T-helper 1 cell (primary cell): ENCODE measurements at places on chromosomes 2 and 18.

DNA sequence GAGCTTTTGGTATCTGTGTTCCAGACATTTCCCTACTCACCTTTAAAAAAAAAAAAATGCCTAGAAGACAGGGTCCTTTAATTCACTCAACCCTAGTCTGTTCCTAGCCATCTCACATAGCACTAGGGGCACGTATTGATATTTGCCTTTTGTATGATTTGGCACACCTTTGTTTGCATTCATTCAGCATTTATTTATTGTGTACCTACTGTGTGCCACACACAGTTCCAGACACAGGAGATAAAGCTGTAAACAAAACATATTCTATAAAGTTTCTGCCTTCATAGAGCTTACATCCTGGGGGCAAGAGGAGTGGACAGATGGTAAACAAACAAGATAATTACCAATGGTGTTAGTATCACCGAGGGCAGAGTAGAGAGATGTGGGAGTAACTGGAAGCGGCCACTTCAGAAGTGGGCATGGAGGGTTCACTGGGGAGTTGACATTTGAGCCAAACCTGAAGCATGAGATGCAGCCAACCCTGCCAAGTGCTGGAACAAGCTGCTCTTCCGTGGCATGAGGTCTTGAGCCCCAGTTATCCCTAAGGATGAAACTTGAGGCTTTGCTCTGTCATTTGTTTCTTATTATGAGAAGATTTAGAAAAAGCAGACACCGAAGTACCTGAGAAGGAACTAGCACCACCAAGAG is 18.2 kb downstream of the MAPRE2 start:
- DNase-seq: no peak

- no peak for DNase-seq
These were observed 53.8 kb upstream of the TMEM177 start for GRCh38 chr2:119625226-119625625.

GRCh38 chr2:174036825-174037224 is 71.7 kb upstream of the SP3 start:
- no peak for DNase-seq

GRCh38 chr2:55478610-55479304 is 40.8 kb upstream of the CFAP36 start:
- DNase-seq: no peak

DNA sequence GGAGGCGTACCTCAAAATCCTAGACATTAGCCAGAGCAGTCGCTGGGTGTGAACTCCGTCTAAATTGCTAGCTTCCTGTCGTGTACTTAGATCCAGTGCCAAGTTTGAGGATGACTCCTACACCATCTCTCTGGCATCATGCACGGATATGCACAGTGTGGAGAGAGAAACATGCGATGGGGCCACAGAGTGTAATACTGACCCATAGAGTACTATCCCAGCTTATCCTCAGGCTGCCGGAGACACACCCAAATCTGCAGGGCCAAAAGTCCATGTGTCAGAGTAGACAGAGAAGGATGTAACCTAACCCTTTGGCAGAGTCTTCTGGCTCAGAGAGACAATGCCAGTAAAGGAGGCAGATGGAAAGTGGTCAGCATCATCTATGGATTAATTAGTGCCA is 84.2 kb downstream of the ARL4C start:
- DNase-seq: no peak

DNA sequence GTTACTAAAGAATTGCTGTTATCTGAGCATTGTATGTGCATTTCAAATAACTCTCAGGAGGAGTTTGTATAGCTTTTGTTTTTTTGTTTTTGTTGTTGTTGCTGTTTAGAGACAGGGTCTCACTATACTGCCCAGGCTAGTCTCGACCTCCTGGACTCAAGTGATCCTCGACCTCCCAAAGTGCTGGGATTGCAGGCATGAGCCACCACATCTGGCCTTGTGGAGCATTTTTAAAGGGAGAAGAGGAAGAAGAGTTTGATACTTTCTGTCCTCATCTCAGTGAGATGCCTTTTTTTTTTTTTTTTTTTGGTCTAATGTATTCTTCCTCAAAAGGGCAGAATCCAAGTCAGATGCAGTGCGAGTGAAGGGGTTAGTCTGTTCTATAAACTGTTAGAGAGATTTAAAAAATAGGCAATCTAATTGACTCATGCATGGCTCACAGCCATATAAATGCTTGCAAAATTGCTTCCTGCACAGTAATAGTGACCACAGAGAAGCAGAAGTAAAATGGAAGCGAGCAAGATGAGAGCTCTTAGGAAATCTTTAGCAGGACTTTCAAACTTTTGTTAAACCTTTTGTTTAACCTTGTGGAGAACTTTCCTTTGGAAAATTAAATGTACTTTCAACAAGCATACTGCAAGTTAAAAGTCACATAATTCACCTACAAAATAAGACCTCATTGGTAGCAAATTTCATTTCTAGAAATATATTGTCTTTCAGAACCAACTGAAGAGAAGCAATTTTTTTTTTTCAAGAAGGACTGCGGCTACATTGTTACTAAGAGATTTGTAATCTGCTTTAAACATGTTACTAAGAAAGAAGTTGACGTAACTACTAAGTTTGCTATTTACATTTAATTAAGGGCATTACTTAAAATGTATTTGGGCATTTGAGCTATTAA is 52.3 kb upstream of the ROCK1 start:
- DNase-seq: no peak

GRCh38 chr18:28794459-28795245 is 617.7 kb upstream of the CDH2 start:
- no peak for DNase-seq

- DNase-seq: no peak
These were observed 26.4 kb downstream of the SLC66A2 start for GRCh38 chr18:79924814-79925731.
